Stimulated activated CD4-positive, alpha-beta T cell treated with anti-CD3 and anti-CD28 coated beads, Interleukin-1b, Interleukin-23, amount 100 ng/mL, for 1 hour (primary cell): ENCODE measurements at places on chromosomes 5 and 9.

DNA sequence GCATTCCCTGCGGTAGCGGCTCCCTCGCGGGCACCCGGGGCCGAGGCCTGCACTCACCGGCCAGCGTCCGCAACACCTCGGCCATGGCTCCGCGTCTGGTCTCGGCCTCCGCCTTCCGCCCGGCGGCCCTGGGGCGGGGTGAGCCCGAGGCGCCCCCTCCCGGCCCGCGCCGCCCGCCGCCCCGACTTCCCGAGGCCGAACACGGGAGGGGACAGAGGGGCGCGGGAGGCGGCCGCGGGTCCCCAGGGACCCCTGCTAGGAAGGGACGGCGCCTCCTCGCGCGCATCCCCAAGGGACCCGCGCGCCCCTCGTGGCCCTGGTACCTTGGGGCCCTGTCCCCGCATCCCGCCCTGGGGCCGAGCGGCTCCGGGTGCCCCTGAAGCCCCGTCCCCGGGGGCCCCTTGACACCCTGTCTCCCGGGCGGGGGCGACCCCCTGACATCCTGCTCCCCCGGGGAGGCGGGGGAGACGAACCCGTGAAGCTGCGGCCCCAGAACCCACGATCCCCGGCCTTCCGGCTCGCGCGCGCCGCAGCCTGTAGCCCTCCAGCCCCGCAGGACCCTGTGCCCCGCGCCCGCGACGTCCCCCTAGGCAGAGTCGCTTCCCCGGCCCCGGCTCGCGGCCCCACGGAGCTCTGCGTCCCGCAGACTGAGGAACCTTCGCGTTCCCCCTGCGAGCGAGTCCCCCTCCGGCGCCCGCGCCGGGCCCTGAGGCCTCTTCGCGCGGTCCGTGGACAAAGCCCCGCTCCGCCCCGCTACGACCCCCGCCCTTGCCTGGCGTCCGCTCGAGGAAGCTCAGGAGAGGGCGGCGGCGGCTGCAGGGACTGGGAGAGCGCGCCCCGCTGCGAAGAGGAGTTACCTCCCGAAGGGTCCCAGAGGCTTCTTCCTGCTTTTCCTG is at the start of gene ABO:
Gene ABO (minus strand): TSS at position 97 of the 896 bp plus-strand sequence.
- DNase-seq = no peak

- DNase-seq = no peak
Observed at GRCh38 chr9:6134661-6135180, 80.9 kb upstream of the IL33 start.

DNA sequence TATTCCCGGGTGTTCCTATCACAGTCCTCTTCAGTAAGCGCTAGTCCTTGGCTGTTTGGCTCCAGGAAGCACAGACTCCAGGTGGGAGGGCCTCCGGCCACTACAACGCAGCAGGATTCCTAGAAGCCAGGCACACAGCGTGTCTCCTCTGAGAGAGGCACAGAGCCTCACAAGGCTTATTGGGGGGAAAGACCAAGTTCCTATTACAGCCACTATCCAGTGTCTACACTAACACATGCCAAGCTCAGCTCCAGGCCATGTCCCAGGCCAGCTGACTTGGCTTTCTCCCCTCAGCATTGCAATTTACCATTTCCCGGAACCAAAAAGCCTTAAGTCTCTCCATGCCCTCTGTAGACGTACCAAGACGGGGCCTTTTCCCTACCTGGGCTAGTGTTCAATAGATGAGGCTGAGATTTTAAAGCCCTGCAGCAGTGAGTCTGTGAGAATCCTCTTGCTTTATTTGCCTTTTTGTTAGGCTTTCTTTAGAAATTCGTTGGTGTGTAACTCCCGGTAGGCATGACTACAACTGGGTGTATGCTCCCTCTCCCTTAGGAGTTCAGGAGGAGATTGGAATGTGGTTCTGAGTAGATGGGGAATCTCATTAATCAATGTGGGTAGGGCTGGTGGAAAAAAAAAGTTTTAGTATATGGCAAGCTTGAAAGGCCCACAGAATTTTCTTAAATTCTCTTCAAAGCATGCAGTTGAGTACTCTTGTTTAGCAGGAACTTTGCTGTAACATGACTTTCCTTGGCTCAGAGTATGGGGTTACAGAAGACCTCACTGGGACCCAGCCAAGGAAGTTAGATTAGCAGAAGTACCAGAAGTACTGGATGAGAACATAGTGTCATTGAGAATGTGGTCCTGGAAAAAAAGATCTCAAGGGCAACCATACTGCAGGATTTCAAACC is 84.3 kb upstream of the SLC1A3 start:
- DNase-seq = no peak

DNA sequence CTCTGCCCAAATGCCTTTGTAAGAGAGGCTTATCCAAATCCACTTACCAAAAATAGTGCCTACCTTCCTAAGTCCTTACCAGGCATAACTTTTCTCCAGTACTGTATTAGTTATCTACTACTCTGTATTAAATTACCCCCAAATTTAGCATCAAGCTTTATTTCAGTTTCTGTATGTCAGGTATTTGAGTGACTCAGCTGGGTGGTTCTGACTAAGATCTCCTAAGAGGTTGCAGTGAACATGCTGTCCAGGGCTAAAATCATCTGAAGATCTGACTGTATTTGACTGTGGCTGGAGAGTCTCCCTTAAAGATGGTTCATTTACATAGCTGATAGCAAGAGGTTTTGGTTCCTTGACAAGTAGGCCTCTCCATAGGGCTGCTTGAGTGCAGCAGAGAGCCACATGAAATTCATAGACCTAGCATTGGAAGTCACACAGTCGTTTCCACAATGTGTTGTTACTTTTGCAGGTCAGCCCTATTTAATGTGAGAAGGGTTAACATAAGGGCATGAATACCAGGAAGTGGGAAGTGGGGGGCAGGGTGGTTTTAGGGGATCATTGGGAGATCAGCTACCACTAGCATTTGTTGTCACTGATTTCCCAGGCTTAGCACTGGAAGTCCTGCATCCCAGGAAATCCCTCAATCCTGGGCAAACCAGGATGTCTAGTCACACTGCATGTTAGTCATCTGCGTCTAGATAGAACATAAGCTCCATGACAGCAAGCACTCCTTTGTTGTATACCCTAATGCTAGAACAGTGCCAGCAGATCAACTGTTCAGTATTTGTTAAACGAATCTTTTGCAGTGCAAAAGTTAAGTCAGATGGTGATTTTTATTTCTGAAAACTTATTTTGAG is 2.0 kb upstream of the ZNF622 start:
- DNase-seq = no peak

GRCh38 chr5:167664222-167664804 is 627.1 kb upstream of the WWC1 start:
- no peak for DNase-seq

- no peak for DNase-seq
Observed at GRCh38 chr5:911601-912000, 18.9 kb downstream of the TRIP13 start.

GRCh38 chr5:113276001-113276400 is 158.8 kb downstream of the TSSK1B start:
- DNase-seq = no peak

GRCh38 chr5:81147011-81147885 is 85.9 kb upstream of the CKMT2 start:
- no peak for DNase-seq

DNA sequence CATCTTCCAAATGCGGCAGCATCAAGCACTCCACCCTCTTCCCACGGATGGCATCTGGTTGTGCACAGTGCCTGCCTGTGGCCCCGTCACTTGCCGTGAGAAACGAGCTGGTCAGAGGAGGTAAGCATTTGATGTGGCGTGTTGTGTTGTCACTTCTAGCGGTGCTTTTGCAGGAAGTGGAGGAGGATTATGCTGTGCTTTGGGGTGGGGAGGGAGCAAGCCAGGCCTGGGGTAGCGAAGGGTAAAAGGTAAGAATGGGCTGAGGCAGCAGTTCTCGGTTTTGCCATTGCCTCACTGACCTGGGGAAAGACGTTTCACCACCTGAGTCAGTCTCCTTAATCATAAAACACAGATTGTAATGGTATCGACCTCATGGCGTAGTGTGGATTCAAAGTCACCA is 2.3 kb upstream of the POMT1 start:
- DNase-seq = no peak

GRCh38 chr5:170986598-170986997 is 124.8 kb downstream of the RANBP17 start:
- no peak for DNase-seq
